ENCODE measurements at places on chromosomes 3 and 15. TPM values are rescaled to one million over a fixed set of nuclear protein-coding genes. Genes with fewer than 3 reads are reported as not detected.
A peak's percentile ranks its signal among the peaks of the same experiment; 100 is the strongest.

GRCh38 chr3:12468757-12469156 is 15.5 kb upstream of the TSEN2 start:
- no peak for DNase-seq

DNA sequence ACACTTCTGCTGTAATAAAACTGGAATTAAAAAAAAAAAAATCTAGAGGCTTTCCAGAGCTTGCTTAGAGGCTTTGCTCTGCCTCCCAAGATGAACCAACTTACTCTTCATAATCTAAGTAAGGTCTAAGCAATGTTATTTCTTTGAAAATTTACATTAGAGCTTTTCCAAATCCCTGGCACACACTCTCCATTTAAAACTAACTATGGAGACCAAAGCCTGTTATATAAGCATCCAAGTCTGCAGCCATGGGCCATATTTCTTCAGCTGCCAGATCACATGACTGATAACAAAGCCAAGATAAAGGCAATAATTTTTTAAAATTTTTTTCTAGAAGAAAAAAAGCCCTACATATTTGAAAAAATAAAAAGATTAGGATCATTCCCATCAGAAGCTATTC is 55.0 kb upstream of the ARHGEF3 start:
- no peak for DNase-seq

- no peak for DNase-seq
Measured at GRCh38 chr3:149658744-149659497, 1.1 kb upstream of the WWTR1 start.

WDR48 gene
- 35.4 TPM for total RNA-seq

DNA sequence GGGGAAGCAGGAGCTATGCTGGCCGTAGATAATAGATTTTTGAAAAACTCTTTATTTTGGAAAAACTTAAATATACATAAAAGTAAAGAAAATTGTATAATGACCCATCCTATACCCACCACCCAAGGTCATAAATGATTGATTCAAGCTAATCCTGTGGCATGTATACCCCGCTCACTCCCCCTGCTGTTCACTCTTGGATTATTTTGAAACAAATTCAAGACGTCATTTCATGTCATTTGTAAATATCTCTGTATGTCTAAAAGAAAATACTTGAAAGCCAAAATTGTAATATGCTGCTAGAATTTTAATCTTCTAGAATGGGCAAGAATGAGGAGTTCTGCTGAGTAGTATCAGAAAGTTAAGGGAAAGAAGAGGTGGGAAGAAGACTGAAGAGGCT is 241.7 kb downstream of the FEZF2 start:
- no peak for DNase-seq

GRCh38 chr15:32880642-32881041 is 162.8 kb downstream of the GREM1 start:
- DNase-seq: no peak

ZNF502 gene
- total RNA-seq: 7.2 TPM

GRCh38 chr3:38573111-38573510 is 76.4 kb downstream of the SCN5A start:
- DNase-seq: no peak

DNA sequence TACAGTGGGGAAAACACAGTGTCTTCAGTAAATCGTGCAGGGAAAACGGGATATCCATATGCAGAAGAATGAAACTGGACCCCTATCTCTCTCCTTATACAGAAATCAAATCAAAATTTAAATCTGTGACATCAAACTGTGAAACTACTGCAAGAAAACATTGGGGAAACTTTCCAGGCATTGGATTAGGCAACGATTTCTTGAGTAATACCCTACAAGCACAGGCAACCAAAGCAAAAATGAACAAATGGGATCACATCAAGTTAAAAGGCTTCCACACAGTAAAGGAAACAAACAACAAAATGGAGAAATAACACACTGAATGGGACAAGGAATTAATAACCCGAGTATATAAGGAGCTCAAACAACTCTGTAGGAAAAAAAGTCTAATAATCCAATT is 165.3 kb downstream of the PLCL2 start:
- no peak for DNase-seq

DNA sequence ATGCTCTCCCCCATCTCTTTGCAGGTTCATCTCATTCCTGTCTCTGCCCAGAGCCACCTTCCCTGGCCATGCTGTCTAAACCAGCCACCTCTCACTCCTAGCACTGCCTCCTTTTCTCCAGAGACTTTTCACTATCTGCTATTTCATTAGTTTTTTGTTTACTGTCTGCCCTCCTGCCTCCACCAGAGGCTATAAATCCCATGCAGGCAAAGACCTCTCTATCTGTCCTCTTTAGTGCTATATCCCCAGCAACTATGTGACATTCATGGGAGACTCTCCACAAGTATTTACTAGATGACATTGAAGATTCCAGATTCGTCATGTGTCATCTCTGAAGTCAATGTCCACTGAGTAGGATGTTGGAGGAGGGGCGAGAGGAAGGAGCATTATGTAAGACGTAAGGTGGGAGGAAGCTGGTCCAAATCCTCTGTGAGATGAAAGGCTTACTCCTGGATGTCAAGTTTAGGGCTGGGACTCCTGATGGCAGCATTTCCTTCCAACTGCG is 3.4 kb upstream of the FAM43A start:
- DNase-seq: no peak

DNA sequence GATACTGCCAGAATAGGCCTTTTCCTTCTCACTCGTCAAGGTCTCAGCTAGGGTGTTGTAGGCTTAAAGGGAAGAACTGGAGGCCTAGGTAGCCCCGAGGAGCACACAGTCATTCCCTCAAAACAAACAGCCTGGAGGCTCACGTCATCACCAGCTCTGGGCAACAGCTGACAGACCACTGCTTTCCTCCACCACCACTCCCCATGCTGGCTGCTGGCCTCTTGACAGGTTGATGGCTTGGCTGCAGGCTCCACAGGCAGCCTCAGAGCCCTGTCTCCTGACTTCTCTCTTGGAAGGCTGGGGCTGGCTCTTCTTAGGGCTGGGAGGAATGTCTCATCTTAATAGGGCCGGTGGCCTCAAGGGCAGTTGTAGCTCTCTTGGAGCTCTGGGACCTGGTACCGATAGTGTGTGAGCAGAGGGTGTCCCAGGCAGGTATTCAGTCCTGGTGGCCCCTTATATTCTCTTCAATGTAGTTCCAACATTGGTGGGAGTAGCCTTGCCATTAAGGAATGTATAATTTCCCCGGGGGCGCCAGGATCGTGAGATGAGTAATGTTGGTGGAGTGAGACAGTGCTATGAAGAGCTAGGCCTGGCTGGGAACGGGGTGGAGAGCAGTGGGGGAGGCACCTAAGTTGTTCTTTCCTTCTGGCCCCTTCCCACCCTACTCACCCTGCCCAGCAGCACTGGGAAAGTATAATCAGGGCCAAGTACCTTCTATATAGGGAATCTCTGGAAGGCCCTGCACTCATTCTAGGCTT is 6.1 kb upstream of the AP2M1 start:
- no peak for DNase-seq

CACNA1D gene
- 1.5 TPM for total RNA-seq

EFCAB12 gene
- total RNA-seq: not detected

GRCh38 chr3:95751509-95751908 is 1062.9 kb upstream of the EPHA6 start:
- no peak for DNase-seq

TRMT10C gene
- total RNA-seq: 61.0 TPM

GRCh38 chr3:54206874-54207273 is 84.5 kb downstream of the CACNA2D3 start:
- no peak for DNase-seq

CFAP91 gene
- 0.52 TPM for total RNA-seq

DNA sequence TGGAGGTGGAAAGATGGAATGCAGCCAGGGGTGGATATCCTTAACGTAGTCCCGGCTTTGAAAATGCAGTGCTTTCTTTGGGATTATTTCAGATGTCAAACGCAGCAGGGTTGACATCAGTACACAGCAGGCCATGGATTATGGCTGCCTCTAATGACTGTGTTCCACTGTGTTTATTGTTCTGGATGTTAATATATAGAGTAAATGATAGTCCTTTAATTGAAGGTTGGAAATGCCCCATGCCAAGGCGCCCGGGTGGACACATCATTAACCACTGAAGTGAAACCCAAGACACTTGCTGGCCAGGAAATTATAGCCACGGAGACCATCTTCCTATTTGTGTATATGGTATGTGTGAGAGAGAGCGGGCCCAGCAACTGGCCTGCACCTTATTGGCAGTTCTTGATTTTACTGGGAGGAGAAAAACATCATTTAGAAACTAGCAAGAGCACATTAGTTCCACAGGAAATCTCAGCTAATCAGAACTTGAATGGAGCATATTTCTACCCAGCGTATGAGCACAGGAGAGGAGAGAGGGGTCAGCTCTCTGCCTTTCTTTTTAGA is 254.9 kb upstream of the RASGRP1 start:
- no peak for DNase-seq

GOLGA6D gene
- not detected for total RNA-seq

LRTM1 gene
- not detected for total RNA-seq

DNA sequence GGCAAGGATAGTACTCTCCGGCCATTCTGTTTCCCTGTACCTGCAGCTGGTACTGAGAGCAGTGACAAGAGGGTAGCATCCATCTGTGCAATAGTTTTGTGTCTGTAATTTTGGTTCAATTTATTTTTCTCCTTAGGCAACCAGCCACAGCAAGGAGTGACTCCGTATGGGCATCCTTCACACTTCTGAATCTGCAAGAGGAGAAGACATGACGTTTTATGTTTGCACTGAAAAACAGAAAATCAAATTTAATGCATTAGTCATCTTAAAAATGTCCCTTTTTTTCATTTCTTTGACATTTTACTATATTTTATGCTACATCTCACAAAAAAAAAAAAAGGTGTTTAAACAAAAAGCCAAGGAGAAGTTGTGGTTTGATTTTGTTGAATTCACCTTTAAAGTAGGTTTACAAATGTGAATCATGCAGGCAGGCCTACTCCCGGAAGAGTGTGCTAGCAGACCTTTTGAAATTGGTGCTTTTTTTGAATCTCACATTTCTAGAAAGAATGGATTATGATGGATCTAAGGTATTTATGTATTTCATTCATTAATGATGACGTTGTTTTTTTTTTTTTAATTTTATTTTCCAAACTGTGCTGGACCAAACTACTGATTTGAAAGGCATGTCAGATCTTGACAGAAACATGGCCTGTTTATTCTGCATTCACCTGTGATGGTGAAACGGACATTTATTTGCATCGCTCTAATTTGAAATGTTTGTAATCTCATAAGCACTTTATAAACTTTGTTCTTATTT is 28.1 kb downstream of the IGSF10 start:
- no peak for DNase-seq

- no peak for DNase-seq
Measured at GRCh38 chr3:32817257-32817557, 590 bp upstream of the TRIM71 start.

SNTN gene
- total RNA-seq: not detected

FBN1 gene
- total RNA-seq: 353 TPM

GRCh38 chr3:17329927-17330326 is 412.5 kb downstream of the TBC1D5 start:
- no peak for DNase-seq

- no peak for DNase-seq
Measured at GRCh38 chr3:124602980-124603627, 127.1 kb upstream of the UMPS start.

OSBPL10 gene
- total RNA-seq: 17.0 TPM

ZMYND10 gene
- 4.7 TPM for total RNA-seq

NR1I2 gene
- 0.20 TPM for total RNA-seq

DNA sequence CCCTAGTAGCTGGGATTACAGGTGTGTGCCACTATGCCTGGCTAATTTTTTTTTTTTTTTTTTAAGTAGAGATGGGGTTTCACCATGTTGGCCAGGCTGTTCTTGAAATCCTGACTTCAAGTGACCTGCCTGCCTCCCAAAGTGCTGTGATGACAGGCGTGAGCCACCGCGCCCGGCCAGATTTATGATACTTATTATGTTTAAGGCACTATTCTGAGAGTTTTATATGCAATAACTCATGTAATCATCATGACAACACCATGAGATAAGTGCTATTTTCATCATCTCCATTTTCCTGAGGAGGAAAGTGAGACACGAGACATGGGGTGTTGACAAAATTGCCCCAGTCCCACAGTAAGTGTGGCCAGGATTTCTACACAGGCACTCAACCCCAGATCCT is 366.4 kb upstream of the TRIM42 start:
- no peak for DNase-seq

DNA sequence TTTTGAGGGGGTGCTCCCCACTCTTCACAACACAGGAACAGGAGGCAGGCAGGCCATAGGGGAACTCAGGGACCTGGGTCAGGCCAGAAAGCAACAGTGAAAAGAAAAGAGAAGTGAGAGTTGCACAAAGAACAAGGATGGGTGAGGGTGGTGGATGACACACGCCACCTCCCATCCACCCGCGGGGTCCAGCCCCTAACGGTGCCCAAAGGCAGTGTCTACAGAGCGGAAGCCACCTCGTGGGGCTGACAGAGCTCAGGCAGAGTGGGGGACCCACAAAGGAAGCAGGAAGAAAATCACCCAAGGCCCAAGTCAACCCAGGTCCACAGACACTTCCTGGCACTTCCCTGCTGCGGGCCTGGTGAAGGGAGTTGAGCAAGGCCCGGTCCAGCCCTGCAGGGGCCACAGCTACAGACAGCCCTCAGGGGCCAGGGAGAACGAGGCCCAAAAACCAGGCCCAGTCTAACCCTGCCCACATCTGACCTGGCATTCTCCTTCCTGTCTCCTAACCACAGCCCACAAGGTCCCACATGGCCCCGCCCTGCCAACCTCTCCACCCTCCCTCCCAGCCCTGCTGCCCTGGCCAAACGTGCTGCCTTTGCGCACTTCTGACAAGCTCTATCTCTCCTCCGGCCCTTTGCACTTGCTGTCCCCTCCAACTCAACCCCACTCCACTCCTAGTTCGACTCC is 5.9 kb downstream of the NUP210 start:
- DNase-seq: no peak

CHRNB4 gene
- total RNA-seq: not detected

GOLGA6A gene
- 0.05 TPM for total RNA-seq

- DNase-seq: peak; percentile 10
Measured at GRCh38 chr3:69999140-70000027, at the start of gene SAMMSON. SAMMSON (plus strand) TSS chr3:69999733.

DNA sequence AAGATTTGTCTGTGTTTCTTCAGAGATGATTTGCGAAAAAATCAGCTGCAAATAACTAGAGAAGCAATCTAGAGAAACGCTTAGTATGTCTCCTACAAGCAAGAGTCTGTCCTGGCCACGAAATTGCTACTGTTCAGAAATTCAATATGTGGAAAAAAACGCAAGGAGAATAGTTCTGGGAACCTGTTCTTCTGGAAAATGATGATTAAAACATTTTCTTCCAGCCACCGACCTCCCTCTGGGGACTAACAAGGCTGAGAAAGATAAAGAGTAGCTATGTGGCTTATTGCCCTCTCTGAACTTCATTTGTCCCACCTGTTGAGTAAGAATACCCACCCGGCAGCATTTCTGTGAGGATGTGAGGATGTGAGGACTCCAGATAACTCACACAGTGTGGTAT is 31.6 kb downstream of the SNTN start:
- no peak for DNase-seq

CAND2 gene
- 2.7 TPM for total RNA-seq

OCA2 gene
- not detected for total RNA-seq

DNA sequence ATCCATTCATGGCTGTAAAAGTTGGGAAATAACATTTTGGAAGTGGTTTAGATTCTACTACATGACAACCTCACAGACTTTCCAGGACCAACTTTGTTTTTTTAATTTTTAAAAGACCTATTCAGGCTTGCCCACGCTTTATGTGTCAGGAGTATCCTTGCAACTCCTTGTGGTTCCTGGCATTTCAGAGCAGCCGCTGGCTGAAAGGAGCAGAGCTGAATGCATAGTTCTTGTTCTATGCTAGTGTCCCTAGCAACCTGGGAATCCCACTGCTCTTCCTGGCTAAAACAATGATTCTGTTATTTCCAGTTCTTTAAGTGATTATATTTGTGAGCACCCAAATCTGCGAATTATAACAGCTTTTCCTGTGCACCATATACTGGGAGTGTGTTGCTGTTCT is 34.9 kb downstream of the CP start:
- no peak for DNase-seq
